ENCODE measurements at places on chromosomes 2 and 18. TPM values are rescaled to one million over a fixed set of nuclear protein-coding genes. Genes with fewer than 3 reads are reported as not detected.
A peak's percentile ranks its signal among the peaks of the same experiment; 100 is the strongest.

Gene SKA1
- total RNA-seq = 0.52 TPM

Gene CD207
- 3.6 TPM for total RNA-seq

Gene GALNT14
- 0.81 TPM for total RNA-seq

Gene CTLA4
- 1.4 TPM for total RNA-seq

Gene KLHL14
- total RNA-seq = 0.72 TPM

Gene TAF1B
- 19.5 TPM for total RNA-seq

Gene AFF3
- 44.6 TPM for total RNA-seq

DNA sequence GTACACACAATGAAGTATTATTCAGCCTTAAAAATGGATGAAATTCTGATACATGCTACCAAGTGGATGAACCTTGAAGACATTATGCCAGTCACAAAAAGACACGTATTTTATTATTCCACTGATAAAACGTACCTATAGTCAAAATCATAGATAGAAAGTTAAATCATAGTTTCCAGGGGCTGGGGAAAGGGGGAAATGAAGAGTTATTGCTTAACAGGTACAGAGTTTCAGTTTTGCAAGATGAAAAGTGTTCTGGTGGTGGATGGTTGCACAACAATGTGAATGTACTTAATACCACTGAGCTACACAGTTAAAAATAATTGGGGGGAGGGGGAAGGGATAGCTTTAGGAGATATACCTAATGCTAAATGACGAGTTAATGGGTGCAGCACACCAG lies 279.0 kb upstream of the STON1 start:
- no peak overlapping the region for H3K4me3 ChIP-seq
- no peak overlapping the region for H3K27ac ChIP-seq
- H3K4me1 ChIP-seq = peaks cover 31% of the 10 kb centered on the region
- DNase-seq = no peak
- no peaks in the 10 kb centered on the region for H3K36me3 ChIP-seq

GRCh38 chr2:66698576-66699239 lies 263.8 kb downstream of the MEIS1 start:
- no peak for DNase-seq
- H3K27ac ChIP-seq = peak overlapping the region; percentile 62
- H3K4me1 ChIP-seq = no peaks in the 10 kb centered on the region
- no peaks in the 10 kb centered on the region for H3K36me3 ChIP-seq
- no peaks in the 10 kb centered on the region for H3K27me3 ChIP-seq

- H3K4me3 ChIP-seq = no peak overlapping the region
- no peak overlapping the region for H3K27ac ChIP-seq
- no peaks in the 10 kb centered on the region for H3K36me3 ChIP-seq
- no peaks in the 10 kb centered on the region for H3K4me1 ChIP-seq
These were observed 141.7 kb downstream of the DIS3L2 start for GRCh38 chr2:232103140-232103737.

GRCh38 chr2:164868563-164869419 lies 27.2 kb upstream of the COBLL1 start:
- H3K4me3 ChIP-seq = no peak overlapping the region
- H3K4me1 ChIP-seq = no peaks in the 10 kb centered on the region
- H3K27me3 ChIP-seq = no peaks in the 10 kb centered on the region
- H3K36me3 ChIP-seq = no peaks in the 10 kb centered on the region
- no peak for DNase-seq
- no peak overlapping the region for H3K27ac ChIP-seq

DNA sequence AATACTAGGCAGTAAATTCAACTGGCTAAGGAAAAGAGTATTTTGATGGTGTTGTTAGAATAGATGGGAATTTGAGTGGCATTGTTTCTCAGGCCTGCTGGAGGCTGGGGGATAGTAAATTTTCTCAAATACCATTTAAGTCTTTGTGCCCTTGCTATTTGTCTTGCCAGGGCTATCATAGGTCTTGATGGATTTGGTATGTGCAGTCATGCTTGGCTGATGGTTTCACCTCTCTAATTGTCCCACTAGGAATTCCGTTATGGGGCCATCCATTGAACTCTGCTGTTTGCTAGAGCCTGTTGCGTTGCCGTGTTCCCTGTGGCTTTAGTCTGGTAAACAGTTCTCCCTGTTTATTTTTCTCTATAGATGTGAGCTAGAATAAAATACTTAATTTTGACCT lies 438.1 kb upstream of the FAM98A start:
- DNase-seq = no peak
- no peaks in the 10 kb centered on the region for H3K4me1 ChIP-seq
- H3K36me3 ChIP-seq = no peaks in the 10 kb centered on the region
- H3K4me3 ChIP-seq = no peak overlapping the region
- no peak overlapping the region for H3K27ac ChIP-seq

GRCh38 chr2:151053661-151053990 lies 208.0 kb downstream of the RBM43 start:
- H3K36me3 ChIP-seq = no peaks in the 10 kb centered on the region
- no peak for DNase-seq
- no peak overlapping the region for H3K27ac ChIP-seq
- H3K4me3 ChIP-seq = no peak overlapping the region

GRCh38 chr2:150552041-150552820 lies 64.8 kb upstream of the RND3 start:
- H3K27ac ChIP-seq = no peak overlapping the region
- no peak for DNase-seq
- no peak overlapping the region for H3K4me3 ChIP-seq
- H3K36me3 ChIP-seq = no peaks in the 10 kb centered on the region

- peak; percentile 81 for DNase-seq
- no peak overlapping the region for H3K27ac ChIP-seq
- no peaks in the 10 kb centered on the region for H3K4me1 ChIP-seq
- no peaks in the 10 kb centered on the region for H3K27me3 ChIP-seq
- no peak overlapping the region for H3K4me3 ChIP-seq
These were observed 16.4 kb upstream of the HNMT start for GRCh38 chr2:137947728-137948336.

GRCh38 chr18:51588616-51589015 lies 391.1 kb upstream of the MEX3C start:
- DNase-seq = no peak
- H3K4me1 ChIP-seq = no peaks in the 10 kb centered on the region
- no peak overlapping the region for H3K27ac ChIP-seq
- no peaks in the 10 kb centered on the region for H3K27me3 ChIP-seq

GRCh38 chr2:26412091-26412673 lies 10.5 kb downstream of the DRC1 start:
- H3K27me3 ChIP-seq = no peaks in the 10 kb centered on the region
- peak overlapping the region; percentile 11 for H3K4me3 ChIP-seq

DNA sequence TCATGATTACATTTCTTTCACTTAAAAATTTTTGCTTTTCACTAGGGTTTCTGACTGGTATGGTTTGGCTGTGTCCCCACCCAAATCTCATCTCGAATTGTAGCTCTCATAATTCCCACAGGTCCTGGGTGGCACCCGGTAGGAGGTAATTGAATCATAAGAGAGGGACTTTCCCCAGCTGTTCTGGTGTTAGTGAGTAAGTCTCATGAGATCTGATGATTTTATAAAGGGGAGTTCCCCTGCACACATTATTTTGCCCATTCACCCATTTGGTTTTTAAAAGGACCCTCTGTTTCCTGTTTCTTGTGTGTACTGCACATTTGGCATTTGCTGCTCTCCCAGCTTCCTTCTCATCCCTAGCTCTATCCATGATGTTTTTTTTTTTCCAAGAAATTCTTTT lies 27.8 kb upstream of the NETO1 start:
- no peaks in the 10 kb centered on the region for H3K36me3 ChIP-seq
- no peaks in the 10 kb centered on the region for H3K4me1 ChIP-seq
- no peaks in the 10 kb centered on the region for H3K27me3 ChIP-seq
- DNase-seq = no peak
